ENCODE measurements at places on chromosomes 12 and 14.

DNA sequence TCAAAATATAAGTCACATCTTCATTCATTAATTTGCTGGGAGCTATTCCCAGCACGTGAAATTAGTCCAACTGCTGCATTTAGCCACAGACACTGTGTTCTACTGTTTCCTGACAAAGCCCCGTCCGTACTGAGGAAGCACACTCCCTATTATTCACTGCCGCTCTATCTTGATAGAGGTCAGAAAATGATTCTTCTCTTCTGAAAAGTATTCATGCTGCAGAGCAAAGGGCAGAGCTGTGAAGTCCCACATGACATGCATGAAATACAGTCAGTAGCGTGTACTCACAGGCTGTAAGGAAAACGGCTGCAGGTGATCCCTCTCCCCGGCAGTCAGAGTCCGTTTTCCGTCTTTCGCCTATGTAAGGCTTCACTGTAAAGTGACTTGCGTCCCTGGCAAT is 302.5 kb upstream of the FKBP4 start:
- no peak for DNase-seq

DNA sequence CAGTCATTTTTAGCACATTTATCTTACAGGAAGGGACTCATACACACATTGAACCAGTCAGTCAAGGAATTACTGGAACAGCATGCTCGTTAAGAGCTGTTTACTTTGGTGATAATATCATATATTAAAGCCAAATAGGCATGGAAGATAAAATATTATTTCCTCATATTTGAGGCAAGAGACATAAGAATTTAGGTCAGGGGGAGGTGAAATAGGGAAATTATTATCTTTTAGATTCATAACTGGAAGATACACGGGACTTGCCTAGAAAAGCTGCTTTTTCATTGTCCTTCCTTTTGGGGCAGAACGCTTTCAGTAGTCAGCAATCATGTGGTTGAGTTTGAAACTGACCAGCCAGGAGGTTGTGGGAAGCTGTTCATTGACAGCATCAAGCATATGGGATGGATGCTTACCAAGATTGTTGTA is 72.5 kb downstream of the NTN4 start:
- DNase-seq: no peak

DNA sequence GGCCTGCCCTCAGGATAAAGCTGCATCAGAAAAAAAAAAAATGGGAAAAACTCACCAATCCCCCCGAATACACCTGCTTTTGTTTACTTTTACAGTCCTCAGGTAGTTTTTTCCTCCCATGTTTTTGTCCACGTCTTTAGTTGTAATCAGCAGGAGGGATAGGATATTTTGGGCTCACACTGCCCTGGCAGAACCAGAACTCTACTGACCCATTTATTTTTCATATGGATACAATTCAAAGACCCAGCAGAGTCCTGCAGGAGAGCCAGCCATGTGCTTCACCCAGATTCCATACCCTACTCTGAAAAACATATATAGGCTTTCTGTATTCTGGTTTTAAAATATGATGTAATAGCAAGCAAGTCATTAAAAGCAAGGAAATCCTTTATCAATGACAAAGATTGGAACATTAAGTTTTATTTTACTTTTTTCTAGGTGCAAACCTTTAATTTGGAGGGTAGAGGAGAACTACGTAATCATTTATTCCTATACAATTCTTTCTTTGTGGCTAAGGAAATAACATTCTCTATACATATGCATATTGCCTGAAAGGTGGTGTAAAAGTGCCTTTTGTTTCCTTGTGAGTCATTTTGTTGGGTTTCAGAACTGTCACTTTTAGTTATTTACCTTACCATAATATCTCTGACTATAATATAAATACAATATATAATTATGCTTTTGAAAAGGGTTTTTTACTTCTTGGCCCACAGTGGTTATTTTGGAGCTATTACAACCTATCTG is 19.1 kb downstream of the DACT1 start:
- DNase-seq: no peak

- no peak for DNase-seq
Measured at GRCh38 chr14:101193845-101194372, 290.4 kb upstream of the RTL1 start.

DNA sequence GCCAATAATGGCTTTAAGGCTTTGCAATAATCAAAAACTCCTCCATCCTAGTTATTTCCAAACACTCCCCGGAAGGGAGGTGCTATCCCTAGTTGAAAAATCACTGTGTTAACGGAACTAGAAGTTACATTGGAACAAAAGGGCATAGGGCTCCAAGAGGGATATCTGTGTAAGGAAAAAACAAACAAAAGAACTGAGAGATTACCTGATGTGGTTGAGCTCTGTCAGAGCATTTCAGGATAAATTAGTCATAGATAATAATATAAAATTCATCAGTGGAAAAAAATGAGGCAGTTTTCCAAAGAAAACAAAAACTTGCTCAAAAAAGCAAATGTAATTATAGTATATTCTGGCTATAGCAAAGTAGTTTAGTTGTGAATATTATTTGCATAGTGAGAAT is 27.4 kb upstream of the PAPLN start:
- DNase-seq: no peak

GRCh38 chr12:86170051-86170450 is 86.1 kb downstream of the MGAT4C start:
- DNase-seq: no peak

DNA sequence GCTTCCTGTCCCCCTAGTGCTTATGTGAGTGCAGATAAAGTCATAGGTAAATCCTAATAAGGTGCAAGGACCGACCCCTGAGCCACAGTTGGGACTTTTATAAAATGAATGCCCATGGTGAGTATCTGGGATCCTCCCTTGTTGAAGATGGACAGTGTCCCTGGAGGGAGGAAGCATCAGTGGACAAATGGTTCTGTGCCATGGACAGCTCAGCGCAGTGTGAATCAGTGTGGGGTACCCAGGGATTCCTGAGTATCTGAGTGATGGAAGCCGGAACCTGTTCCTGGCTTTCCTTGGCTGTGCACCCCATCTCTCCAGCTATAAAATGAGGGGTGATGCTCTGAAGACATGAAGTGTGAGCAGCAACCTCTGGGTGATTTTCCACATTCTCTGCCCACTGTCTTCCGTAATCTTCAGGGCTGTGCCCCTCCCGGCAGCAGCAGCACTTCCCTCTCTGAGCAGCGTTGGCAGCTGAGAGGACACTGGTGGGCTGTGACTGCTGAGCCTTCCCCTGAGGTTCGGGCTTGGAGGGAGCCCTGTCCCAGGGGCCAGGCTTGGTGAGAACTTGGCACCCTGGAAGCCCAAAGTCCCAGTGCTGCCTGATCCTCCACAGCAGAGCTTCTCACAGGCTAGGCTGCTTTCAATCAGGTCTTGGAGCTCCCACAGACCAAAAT is 25.0 kb downstream of the VCPKMT start:
- no peak for DNase-seq

DNA sequence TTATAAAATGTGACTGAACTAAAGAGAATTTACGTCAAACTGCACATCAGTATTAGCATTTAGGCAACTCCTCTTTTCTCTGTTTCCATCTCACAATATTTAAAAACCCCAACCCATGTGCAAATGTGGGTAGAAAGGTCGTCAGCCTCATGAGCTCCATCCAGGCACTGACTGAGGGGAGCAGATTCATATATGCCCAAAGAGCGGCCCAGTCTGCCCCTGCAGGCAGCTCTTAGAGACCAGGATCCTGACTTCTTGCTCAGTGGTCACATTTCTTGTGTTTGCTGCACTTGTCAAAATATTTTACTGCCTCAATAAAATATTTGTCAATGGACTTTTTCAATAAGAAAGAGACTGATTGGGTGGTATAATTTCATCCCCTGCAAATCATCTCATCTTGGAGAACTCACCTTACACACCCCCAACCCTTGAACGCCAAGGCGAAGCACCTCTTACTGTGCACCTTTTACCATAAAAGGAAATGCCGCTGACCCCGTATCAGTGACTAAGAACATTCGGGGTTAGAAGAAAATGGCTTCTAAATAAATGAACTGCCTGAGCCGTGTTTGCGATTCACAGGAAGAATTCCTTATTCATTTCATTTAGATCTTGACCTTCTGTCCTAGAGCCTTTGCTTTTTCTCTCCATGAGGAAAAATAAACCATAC is 418.8 kb downstream of the BCL11B start:
- no peak for DNase-seq

DNA sequence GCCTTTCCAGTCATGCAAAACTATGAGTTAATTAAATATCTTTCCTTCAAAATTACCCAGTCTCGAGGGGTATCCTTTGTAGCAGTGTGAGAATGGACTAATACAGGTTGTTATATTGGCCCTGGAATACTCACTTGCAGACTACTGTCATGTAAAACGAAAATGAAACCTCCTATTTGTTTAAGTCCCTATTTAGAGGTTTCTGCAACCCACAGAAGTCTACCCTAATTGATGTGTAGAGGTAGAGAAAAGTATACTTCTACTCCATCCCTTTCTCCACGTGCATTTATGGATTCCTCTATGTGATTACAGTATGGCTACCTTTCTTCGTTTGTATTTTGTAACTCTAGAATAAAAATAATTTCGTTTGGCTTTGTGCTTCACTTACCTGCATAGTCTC is 371.1 kb downstream of the FSCB start:
- DNase-seq: no peak

- no peak for DNase-seq
Measured at GRCh38 chr14:71139294-71139946, 232.2 kb downstream of the PCNX1 start.

- DNase-seq: no peak
Measured at GRCh38 chr12:5480938-5481303, 49.0 kb downstream of the NTF3 start.

DNA sequence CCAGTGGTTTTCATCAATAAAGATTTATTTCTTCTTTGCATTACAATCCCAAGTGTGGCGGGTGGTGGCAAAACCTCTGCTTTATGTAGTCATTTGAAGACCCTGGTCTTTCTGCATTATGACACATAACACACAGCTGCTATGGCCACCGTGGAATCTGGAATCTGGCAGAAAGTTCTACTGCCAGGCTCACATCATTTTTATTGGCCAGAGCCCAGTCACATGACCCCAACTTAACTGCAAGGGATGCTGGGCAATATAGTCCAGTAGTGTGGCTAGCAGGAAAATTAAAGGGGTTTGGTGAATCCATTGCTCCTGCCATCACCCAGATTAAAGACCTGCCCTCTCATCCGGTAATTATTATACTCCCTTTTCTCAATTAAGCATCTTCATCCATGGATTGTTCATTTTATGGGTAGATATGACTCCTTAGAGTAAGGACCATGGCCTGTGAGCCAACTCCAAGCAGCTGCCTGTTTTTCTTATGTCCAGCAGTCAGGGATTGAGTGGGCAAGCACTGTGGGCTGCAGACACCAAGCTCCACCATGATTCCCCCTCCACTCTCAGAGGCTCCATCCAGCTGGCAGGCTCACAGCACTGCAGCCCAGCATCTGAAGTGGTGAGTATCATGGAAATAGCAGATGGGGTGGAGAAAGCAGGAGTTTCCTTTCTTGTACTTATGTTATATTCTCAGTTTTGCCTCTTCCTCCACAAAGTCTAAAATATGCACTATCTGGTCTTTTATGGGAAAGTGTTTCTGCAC is 1030.7 kb downstream of the AACS start:
- DNase-seq: no peak

All from activated CD4-positive, alpha-beta T cell treated with anti-CD3 and anti-CD28 coated beads, Interleukin-10, Interleukin-2, amounts not matched to agents 100 ng/mL and 50 ng/mL, durations not matched to agents 16 hours and 8 hours (primary cell).